ENCODE measurements at places on chromosomes 3 and 15. TPM values are rescaled to one million over a fixed set of nuclear protein-coding genes. Genes with fewer than 3 reads are reported as not detected.
A peak's percentile ranks its signal among the peaks of the same experiment; 100 is the strongest.

The MOBP gene
- total RNA-seq: 0.34 TPM

The WDR93 gene
- total RNA-seq: not detected

The CYP1A1 gene
- 5.4 TPM for total RNA-seq

GRCh38 chr15:28954466-28955159 lies 68.8 kb downstream of the APBA2 start:
- H3K4me3 ChIP-seq: peak overlapping the region; percentile 59
- H3K4me1 ChIP-seq: peaks cover 52% of the 10 kb centered on the region
- no peak for DNase-seq

DNA sequence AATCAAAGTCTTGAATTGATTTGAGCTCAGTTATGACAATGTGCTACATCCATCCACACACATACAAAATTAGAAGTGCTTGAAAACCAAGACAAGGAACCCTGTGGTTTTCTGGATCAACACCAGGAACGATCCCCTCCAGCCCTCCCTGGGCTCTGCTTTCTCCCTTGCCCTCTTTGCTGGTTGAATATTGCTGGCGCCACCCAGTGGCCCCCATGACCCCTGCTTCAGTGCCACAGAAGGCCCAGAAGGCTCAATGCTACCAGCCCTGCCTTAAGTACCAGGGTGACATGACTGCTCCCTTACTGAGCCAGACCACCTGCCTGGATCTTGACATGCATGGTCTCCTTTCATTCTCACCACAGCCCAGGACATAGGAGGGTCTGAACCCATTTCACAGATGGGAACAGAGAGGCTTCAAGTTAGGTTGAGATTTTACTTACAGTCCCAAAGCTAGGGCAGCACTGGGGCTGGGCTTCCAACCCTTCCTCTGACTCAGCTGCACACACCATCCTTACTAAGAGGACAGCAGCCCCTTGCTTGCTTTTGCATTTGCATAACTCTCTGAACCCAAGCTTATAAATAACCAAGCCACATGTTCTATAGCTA lies 15.0 kb downstream of the IL12A start:
- peak; percentile 44 for DNase-seq
- H3K27me3 ChIP-seq: no peaks in the 10 kb centered on the region
- H3K4me1 ChIP-seq: no peaks in the 10 kb centered on the region
- no peaks in the 10 kb centered on the region for H3K36me3 ChIP-seq

- H3K4me1 ChIP-seq: peaks cover 26% of the 10 kb centered on the region
- H3K27me3 ChIP-seq: no peaks in the 10 kb centered on the region
- H3K27ac ChIP-seq: peak overlapping the region; percentile 86
- peaks cover 9% of the 10 kb centered on the region for H3K36me3 ChIP-seq
- no peak for DNase-seq
These were observed 1.4 kb downstream of the DVL3 start for GRCh38 chr3:184156522-184156955.

- DNase-seq: no peak
- no peaks in the 10 kb centered on the region for H3K27me3 ChIP-seq
- H3K27ac ChIP-seq: peak overlapping the region; percentile 9
- H3K36me3 ChIP-seq: no peaks in the 10 kb centered on the region
These were observed 22.8 kb downstream of the BCL2A1 start for GRCh38 chr15:79948095-79948695.

DNA sequence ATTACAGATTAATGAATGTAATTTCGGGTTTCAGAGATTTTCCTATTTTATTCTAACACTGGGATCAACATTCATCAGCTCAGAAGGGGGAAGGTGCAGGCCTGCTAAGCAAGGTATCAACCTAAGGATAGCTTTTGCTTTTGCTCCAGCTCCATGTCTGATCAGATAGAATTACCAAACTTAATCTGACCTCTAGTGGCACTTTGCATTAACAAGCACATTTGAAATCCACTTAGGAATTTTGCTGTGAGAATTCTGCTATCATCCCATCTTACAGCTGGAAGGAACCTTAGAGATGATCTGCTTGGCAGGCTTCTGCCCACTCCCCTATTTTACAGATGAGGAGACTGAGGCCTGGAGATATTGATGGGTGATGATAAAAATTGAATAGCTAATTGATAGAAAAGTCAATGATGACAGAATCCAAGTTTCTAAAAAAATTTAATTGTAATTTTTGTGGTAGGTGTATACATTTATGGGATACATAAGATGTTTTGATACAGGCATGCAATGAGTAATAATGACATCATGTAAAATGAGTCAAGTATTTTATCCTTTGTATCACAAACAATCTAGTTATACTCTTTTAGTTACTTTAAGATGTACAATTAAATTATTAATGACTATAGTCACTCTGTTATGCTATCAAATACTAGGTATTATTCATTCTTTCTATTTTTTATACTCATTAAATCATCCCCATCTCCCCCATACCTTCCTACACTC lies 209.2 kb upstream of the ZPLD1 start:
- H3K36me3 ChIP-seq: peaks cover 1% of the 10 kb centered on the region
- peak overlapping the region; percentile 66 for H3K27ac ChIP-seq
- peaks cover 55% of the 10 kb centered on the region for H3K4me1 ChIP-seq
- no peak for DNase-seq
- H3K27me3 ChIP-seq: peaks cover 23% of the 10 kb centered on the region
- no peak overlapping the region for H3K4me3 ChIP-seq

GRCh38 chr3:149234671-149235245 lies 13.1 kb upstream of the CP start:
- peaks cover 32% of the 10 kb centered on the region for H3K27me3 ChIP-seq
- no peaks in the 10 kb centered on the region for H3K36me3 ChIP-seq
- H3K4me3 ChIP-seq: no peak overlapping the region
- H3K27ac ChIP-seq: no peak overlapping the region
- H3K4me1 ChIP-seq: no peaks in the 10 kb centered on the region

DNA sequence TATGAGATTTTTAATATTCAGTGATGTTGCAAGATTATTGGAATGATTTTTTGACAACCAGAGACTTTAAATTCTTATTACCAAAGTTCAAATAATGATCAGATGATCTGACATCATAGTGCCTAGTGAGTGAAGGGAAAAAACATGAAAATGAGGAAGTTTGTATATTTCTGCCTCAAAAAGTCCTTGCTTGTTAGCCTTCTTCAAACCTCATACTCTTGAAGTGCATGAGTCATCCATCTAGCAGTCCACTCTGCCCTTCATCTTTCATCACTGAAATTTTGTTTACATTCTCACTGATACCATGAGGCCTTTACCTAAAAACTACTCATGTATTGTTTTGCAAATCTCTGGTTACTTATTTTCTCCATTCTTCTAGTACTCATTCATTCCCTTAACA lies 23.9 kb upstream of the OR5H6 start:
- peaks cover 10% of the 10 kb centered on the region for H3K27me3 ChIP-seq
- no peaks in the 10 kb centered on the region for H3K36me3 ChIP-seq
- H3K4me1 ChIP-seq: no peaks in the 10 kb centered on the region
- no peak overlapping the region for H3K27ac ChIP-seq
- no peak overlapping the region for H3K4me3 ChIP-seq

DNA sequence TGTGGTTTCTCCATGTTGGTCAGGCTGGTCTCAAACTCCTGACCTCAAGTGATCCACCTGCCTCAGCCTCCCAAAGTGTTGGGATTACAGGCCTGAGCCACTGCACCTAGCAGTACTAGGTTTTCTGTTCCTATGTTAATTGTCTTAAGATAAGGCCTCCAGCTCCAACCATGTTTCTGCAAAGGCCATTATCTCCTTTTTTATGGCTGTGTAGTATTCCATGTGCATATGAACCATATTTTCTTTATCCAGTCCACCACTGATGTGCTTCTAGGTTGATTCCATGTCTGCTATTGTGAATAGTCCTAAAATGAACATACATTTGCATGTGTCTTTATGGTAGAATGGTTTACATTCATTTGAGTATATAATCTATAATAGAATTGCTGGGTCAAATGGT lies 9.8 kb downstream of the HTR3C start:
- no peaks in the 10 kb centered on the region for H3K36me3 ChIP-seq
- H3K27ac ChIP-seq: no peak overlapping the region
- H3K4me3 ChIP-seq: no peak overlapping the region
- H3K27me3 ChIP-seq: no peaks in the 10 kb centered on the region
- H3K4me1 ChIP-seq: no peaks in the 10 kb centered on the region

- peak overlapping the region; percentile 66 for H3K4me3 ChIP-seq
- DNase-seq: peak; percentile 18
- peaks cover 71% of the 10 kb centered on the region for H3K27me3 ChIP-seq
- H3K4me1 ChIP-seq: peaks cover 12% of the 10 kb centered on the region
- H3K27ac ChIP-seq: no peak overlapping the region
These were observed 2.3 kb downstream of the CCK start for GRCh38 chr3:42263354-42264346.

DNA sequence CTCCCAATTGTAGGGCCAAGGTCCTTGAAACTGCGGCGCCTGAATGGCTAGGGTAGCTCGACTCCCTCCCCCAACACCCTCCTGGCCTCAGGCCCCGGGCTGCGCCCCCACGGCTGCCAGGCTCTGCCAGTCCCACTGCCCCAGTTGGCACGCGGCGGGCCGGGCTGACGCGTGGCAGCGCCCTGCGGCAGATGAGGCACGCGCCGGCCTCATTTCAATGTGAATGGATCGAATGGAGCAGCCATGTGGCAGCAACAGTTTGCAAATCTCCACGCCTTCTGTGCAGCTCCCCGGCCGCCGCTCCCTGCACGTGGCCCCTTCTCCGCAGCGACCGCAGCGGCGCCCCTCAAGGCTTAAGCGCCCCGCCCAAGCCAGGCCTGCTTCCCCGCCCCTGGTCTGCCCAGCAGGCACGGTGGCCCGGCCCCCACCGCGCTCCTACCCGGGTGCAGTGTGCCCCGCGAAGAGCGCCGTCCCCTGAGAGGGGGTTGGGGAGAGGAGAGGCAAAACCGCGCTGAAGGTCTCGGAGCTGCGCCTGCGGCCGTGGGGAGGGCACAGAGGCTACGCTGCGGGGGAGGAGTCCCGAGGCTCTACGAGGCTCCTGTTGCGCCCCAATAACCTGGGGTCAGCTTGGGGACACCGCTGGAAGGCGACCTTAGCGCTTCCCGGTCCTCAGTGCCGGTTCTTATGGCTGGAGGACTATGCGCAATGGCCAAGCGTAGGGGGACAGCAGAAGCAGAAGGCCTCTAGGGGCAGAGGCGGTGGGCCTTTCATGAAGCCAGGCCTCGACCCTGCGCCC lies 3.1 kb upstream of the DLL4 start:
- H3K4me1 ChIP-seq: peaks cover 40% of the 10 kb centered on the region
- H3K4me3 ChIP-seq: peak overlapping the region; percentile 83
- no peak overlapping the region for H3K27ac ChIP-seq
- H3K27me3 ChIP-seq: peaks cover 45% of the 10 kb centered on the region
- no peak for DNase-seq

- H3K4me3 ChIP-seq: no peak overlapping the region
- H3K36me3 ChIP-seq: no peaks in the 10 kb centered on the region
- no peak for DNase-seq
- peaks cover 22% of the 10 kb centered on the region for H3K4me1 ChIP-seq
- H3K27ac ChIP-seq: no peak overlapping the region
These were observed 2.2 kb downstream of the GABRR3 start for GRCh38 chr3:98032904-98033303.

DNA sequence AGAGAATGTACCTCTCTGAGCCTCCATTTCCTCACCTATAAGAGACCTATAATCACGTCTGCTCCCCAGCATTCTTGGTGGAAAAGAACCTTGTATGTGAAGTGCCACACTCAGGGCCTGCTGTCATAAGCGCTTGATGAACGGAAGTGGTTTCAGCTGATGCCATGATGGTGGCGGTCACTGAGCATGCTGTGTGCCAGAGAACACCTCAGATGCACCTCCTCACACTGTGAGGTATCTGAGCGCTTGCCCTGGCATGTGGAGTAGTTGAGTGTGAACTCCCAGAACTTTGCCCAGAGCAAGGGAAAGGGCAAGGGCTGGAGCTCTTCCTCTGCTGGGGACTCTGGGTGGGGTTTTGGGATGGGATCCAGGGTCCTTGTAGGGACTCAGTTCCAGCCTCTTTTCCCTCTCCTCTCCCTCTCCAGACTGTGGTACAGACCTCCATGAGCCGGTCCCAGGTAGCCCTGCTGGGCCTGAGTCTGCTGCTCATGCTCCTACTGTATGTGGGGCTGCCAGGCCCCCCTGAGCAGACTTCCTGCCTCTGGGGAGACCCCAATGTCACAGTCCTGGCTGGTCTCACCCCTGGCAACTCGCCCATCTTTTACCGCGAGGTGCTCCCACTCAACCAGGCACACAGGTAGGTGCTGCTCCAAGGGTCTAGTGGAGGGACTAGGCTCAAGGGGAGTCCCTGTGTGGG lies 2.7 kb downstream of the ABHD14A start:
- H3K27me3 ChIP-seq: no peaks in the 10 kb centered on the region
- H3K4me3 ChIP-seq: peak overlapping the region; percentile 26
- no peaks in the 10 kb centered on the region for H3K36me3 ChIP-seq
- DNase-seq: peak; percentile 31
- H3K4me1 ChIP-seq: peaks cover 44% of the 10 kb centered on the region

DNA sequence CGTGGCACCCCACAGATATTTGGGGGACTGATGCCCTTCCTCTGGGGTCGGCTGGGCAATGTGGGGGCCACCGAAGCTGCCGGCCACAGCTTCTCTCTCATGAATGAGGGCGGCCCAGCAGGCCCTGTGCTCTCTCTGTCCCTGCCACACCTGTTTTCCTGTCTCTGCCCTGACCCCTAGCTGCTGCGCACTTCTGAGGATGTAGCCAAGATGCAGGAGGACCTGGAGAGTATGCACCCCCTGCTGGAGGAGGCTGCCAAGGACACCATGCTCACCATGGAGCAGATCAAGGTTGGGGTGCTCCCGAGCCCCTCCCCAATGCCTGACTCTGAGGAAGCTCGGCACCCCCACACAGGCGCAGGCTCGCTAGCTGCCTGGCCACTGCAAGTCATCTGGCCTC lies 59.7 kb downstream of the SEMA3G start:
- no peak overlapping the region for H3K4me3 ChIP-seq
- H3K27ac ChIP-seq: no peak overlapping the region
- H3K27me3 ChIP-seq: no peaks in the 10 kb centered on the region
- no peaks in the 10 kb centered on the region for H3K4me1 ChIP-seq
- peak; percentile 21 for DNase-seq

- H3K4me3 ChIP-seq: no peak overlapping the region
- no peaks in the 10 kb centered on the region for H3K27me3 ChIP-seq
- peaks cover 1% of the 10 kb centered on the region for H3K36me3 ChIP-seq
- peaks cover 13% of the 10 kb centered on the region for H3K4me1 ChIP-seq
- DNase-seq: no peak
- H3K27ac ChIP-seq: no peak overlapping the region
These were observed 33.3 kb downstream of the GABPB1 start for GRCh38 chr15:50321680-50322210.

GRCh38 chr3:197268294-197268693 lies 30.1 kb downstream of the DLG1 start:
- H3K4me1 ChIP-seq: peaks cover 35% of the 10 kb centered on the region
- no peak overlapping the region for H3K4me3 ChIP-seq
- no peaks in the 10 kb centered on the region for H3K27me3 ChIP-seq
- no peaks in the 10 kb centered on the region for H3K36me3 ChIP-seq
- no peak overlapping the region for H3K27ac ChIP-seq

DNA sequence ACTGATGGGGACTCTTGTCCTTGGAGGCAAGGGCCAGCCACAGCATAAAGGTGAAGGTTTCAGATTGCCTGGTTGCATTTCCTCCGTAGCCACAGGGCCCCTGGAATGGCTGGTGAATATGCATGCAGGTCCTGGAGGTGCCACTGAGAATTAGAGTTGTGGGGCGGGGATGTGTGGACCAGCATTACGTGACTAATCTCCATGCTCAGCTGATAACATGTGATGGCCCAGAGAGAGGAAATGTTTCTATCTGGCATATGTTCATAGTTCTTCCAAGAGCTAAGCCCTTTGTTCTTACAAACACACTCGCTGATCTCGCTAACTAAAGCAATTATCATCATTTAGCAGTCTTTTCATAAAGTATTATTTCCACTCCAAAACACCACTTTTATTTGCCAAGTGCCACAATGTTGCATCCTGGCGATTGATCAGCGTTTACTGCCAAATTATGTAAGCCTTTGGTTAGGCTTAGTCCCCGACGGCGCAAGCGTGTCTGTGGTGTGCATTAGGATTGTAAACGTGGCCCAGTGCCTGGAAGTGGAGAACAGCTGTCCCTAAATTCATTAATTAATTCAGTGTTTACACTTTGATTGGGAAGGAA lies 55.9 kb downstream of the CGNL1 start:
- H3K27ac ChIP-seq: no peak overlapping the region
- no peaks in the 10 kb centered on the region for H3K4me1 ChIP-seq
- H3K4me3 ChIP-seq: no peak overlapping the region

Data from activated T-cell treated with anti-CD3 and anti-CD28 coated beads, Interleukin-2, amount 50 U/mL, for 72 hours (primary cell).